Activated CD4-positive, alpha-beta T cell treated with anti-CD3 and anti-CD28 coated beads for 48 hours (primary cell): ENCODE measurements at places on chromosomes 4 and X.
A peak's percentile ranks its signal among the peaks of the same experiment; 100 is the strongest.

- no peak for DNase-seq
Observed at GRCh38 chr4:136371231-136371630, 1161.1 kb downstream of the PCDH18 start.

DNA sequence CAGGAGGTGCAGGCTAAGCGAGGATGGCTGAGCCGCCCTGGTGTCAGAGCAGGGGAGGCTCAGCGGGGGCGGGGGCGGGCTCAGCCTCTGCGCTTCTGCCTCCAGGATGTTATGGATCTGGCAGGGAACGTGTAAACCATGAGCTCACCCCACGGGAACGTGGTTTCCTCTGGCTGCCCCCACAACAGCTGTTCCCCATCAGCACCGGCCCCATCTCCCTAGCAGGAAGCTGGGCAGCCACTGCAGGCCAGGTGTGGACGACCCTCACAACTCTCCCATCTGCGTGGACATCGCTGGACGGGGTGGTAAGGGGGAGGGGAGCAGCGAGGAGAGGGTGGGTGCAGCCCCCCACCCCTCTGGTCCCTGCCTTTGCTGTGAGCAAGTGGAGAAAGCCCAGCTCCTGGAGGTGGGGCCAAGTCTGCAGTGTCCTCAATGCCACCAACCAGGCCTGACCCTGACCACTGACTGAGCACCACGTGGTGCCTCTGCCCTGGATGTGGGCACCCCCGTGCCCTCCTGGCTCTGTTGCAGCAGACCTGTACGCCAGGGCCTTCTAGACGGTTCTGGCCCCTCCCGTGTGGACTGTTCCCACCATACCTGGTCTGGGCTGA lies 28.1 kb upstream of the SPON2 start:
- DNase-seq: peak; percentile 28

- DNase-seq: no peak
Observed at GRCh38 chr4:47462799-47463234, 685 bp downstream of the COMMD8 start.

- DNase-seq: no peak
Observed at GRCh38 chr4:83261307-83261706, 23.3 kb downstream of the COQ2 start.

DNA sequence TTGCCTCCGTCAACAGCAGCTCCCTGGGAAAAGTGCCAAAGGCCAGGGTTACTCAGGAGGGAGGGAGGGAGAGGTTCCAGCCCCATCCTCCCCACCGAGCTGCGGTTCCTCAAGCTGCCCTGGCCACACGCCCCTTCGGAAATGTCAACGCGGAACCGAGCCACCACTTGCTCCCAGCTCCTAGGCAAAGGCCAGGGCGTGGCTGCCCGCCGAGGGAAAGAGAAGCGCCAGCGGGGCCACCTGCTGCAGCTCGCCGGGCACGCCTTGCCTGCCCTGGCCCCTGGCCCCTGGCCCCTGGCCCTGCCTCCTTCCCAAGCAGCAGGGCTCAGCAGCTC lies 15.3 kb downstream of the SLC6A8 start:
- DNase-seq: no peak

DNA sequence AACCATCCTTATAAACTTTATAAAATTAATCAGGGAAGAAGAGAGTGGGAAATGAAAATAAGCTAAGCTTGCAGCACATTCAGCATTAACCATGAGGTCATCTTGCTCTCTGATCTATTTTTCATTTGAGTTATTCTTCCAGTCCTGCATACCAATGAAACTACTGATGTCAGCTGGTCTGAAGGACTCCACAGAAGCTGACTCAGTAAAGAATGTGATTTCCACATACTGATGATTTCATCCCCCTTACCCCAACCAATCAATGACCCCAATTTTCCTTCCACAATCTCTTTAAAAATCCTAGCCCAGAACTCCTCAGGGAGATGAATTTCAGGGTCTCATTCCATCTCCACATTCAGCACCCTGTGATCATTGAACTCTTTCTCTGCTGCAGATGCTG lies 18.8 kb upstream of the DSPP start:
- DNase-seq: no peak

GRCh38 chrX:40607381-40607780 lies 15.8 kb upstream of the MPC1L start:
- DNase-seq: no peak

DNA sequence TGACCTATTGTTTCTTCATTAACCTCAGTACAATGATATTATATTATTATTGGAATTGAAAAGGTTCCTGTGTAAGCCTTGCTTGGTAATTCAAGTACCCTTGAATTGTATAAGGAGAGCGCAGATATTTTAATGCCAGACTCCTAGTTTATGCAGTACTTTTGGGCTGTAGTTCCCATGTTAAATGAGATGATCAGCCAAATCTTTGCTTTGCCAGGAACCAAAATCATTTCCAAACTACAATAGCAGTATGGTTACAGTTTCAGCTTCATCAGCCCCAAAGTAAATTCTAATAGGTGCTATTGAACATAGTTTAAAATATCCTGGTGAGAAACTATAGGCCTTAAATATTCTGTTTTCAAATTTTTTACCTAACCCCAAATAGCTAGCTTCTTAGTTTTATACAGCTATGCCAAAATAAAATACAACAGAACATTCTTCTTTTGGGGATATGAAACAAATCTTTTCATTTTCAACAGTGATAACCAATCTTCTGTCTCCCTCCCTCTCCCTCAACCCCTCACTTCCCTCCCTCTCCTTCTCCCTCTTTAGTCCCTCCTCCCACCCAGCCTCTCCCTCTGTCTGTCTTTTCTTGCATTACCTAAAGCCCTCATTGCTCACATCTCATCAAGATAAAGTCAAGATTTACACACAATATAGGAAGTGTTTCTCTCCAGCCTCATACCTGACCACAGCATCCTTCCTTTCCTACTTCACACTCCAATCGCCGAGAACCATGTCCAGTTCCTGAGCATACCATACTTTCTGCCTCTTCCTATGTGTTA lies 190.1 kb downstream of the SHROOM3 start:
- no peak for DNase-seq

DNA sequence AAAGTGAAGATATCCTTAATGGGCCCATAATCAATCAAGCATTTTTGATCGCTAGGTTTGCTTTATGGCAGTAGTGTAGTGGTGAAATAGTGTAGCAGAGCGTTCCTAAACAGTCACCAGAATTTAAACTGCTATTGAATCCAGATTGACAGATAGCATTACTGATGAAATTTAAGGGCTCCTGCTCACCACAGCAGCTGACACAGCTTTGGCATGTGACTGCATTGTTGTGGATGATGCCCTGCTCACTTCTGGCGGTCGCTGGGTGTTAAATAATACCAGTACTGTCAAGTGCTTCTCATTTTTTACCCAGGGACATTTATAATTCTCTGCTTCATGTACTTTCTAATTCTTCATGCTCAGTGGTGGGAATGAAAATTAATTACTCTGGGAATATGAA lies 102.0 kb upstream of the ARHGAP24 start:
- DNase-seq: no peak

- DNase-seq: no peak
Observed at GRCh38 chr4:56123051-56123450, 174.3 kb downstream of the CEP135 start.
